Right ventricle myocardium superior (tissue), 1 donor: ENCODE measurements at places on chromosomes 11 and 22. TPM values are rescaled to one million over a fixed set of nuclear protein-coding genes. Genes with fewer than 3 reads are reported as not detected.

E2F8 gene
- total RNA-seq: 2.0 TPM

- DNase-seq: no peak
These were observed 20.6 kb upstream of the PRDM10 start for GRCh38 chr11:130023204-130023603.

GRCh38 chr11:117807482-117808327, 10.7 kb upstream of the DSCAML1 start:
- DNase-seq: peak; percentile 91

DNA sequence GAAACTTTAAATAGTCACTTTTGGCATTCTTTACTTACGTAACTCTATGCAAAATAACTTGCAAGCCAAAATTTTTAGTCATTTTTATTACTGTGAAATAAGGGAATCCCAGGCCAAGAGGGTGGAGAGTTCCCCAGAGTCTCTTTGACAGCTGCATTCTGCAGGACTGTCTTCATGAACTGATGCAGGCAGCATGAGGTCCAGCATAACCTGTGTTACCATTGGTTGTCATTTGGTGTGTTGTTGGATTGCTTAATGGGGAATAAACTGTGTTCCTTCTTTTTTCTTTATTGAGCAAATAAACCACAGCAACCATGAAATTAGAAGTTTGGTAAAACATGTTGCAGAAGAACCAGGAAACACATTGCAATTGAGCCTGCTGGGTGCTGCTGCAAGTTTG, 24.6 kb downstream of the MMP27 start:
- no peak for DNase-seq

GRCh38 chr22:50530877-50531545, 1.2 kb upstream of the TYMP start:
- DNase-seq: peak; percentile 94

- DNase-seq: no peak
These were observed 342.8 kb downstream of the CTTN start for GRCh38 chr11:70741085-70741484.

DNA sequence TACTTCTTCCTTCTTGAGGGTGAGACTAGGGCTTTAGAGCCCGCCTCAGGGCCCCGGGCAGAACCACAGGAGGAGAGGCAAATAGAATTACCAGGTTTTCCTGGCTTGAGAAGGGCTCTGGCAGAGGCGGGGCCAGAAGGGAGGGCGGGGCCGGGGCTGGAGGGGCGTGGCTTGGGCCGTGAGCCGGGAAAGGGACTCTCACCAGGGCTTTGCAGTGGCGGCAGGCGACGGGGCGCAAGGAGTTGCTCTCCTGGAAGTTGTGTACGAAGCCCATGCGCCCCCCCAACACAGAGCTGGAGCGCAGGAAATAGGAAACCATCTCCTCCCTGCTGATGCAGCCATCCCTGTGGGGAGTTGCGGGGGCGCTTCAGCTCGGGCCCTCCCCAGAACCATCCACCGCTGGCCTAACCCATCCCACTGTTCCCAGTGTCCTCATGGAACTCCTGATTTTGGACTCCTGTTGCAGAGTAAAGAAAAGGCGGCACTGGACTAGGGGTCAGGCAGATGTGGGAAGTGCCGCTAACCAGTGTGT, 6.9 kb upstream of the NRXN2 start:
- peak; percentile 48 for DNase-seq

SLCO2B1 gene
- 28.2 TPM for total RNA-seq

DNA sequence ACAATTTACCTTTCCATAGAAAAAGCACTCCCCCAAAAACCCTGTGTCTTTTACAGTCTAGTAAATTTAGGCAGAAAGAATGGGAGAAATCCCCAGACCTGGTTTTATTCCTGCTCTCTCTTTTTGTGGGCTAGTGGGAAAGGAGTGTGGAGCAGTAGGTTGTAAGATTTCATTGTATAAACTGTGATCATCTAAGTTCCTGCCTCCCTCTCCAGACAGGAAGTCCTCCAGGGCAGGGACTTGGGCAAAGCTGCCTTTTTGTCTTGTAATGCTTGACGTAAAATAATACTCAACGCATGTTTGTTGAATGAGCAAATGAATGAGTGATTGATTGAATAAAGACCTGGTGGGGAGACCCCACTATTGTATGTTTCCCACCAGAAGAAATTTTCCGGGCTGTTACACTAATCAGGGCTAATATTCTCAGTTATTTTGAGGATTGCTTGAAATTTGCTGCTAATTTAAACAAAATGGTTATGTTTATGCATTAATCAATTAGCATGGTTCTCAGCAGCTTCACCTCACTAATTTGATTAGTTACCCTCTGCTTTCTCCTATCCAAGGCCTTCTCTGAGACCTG, 36.3 kb downstream of the CSNK2A3 start:
- no peak for DNase-seq

- DNase-seq: no peak
These were observed 1298.7 kb upstream of the CNTN5 start for GRCh38 chr11:97722065-97722464.

DNA sequence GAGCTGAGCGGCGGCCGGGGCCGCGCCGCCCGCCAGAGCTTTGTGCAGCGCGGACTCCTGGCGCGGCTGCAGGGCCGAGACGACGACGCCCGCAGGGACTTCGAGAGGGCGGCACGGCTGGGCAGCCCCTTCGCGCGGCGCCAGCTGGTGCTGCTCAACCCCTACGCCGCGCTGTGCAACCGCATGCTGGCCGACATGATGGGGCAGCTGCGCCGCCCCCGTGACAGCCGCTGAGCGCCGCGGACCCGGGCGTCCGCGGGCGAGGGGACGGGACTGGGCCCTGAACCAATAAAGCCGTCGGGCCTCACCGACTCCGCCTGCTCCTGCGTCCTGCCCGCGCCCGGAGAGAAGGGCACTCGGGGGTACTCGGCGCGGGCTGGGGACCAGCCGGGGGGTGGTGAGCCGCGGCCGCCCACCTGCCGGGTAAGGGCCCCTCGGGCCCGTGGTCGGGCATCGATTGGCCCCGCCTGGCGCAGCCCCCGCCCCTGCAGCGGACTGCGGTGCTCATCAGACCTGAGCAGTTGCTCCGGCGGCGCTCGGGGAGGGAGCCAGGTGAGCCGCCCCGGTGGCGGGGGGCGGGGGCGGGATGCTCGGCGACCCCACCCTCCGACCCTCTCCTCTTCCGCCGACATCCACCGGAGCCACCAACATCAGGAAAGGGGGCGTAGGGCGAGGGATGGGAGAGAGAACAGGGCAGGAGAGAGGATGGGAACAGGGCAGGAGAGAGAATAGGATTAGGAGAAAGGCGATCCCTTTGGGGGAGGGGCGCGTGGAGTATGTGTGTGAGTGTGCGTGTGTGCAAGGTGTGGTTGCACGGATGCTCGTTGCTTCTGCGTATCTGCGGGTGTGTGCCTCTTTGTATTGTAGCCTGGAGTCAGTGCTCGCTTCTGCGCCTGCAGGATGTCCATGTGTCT, at the start of gene TMEM25:
TMEM25 (plus strand) TSS at position 510 of the 914 bp plus-strand sequence. CDS start 610 bp downstream, outside the sequence.
- peak; percentile 72 for DNase-seq
